ENCODE measurements at places on chromosomes 7 and 10. TPM values are rescaled to one million over a fixed set of nuclear protein-coding genes. Genes with fewer than 3 reads are reported as not detected.

GRCh38 chr10:133324198-133324792, 12.4 kb downstream of the CALY start:
- DNase-seq = peak; percentile 61

DNA sequence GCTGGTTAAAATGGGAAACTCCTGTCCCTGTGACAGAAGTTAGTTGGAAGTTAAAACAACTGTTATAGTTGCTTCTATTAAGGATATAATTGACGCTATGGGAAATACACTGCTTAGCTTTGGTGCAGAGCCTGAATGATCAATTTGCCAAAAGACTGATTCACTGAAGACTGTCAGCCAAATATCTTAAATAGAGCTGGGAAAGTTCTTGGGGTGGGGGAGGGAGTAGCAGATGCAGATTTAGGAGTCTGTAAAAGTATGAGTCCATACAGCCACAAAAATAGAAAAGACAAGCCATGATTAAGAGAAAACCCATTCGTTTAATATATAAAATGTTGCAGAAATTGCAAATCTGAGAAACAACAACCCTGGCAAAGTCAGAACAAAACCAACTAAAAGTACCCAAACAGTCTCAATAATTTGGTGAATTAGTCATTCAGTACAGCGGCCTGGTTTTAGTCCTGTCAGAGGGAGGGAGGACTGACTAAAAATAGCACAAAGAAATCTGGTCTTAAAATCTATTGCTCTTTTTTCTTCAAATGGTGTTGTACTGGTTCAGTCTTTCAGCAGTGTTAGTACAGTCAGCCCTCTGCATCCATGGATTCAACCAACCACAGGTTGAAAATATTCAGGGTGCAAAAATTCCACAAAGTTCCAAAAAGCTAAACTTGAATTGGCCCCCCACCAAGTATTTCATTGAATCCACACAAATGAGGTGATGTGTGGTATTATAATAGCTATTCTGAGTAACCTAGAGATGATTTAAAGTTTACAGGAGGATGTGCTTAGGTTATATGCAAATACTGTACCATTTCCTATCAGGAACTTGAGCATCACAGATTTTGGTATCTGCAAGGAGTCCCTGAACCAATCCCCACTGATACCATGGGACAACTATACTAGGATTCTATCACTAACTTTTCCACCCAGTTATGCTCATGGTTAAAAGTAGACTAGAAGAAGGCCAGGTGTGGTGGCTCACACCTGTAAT, 30.0 kb downstream of the STK17A start:
- DNase-seq = no peak

DNA sequence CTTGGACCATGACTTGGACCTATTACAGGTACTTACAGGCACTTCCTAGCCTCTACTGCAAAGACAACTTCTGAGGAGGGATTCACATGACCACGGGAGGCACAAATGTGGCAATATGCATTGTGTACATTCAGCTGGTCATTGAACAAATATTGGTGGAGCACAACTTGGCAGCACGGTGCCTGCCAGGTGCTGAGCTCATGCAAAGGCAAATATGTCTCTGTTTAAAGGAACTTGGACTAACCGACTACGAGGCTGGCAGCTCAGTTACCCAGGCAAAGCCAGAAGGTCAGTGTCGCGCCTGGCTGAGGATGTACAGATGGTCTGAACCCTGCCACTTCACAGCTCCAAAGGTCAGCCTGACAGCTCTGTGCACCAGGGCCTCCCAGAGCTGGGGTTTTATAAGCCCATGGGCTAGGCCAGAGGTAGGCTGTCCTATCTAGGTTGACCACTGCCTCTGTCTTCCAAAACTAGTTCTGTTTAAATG, 6.1 kb downstream of the DENND11 start:
- DNase-seq = no peak

DNA sequence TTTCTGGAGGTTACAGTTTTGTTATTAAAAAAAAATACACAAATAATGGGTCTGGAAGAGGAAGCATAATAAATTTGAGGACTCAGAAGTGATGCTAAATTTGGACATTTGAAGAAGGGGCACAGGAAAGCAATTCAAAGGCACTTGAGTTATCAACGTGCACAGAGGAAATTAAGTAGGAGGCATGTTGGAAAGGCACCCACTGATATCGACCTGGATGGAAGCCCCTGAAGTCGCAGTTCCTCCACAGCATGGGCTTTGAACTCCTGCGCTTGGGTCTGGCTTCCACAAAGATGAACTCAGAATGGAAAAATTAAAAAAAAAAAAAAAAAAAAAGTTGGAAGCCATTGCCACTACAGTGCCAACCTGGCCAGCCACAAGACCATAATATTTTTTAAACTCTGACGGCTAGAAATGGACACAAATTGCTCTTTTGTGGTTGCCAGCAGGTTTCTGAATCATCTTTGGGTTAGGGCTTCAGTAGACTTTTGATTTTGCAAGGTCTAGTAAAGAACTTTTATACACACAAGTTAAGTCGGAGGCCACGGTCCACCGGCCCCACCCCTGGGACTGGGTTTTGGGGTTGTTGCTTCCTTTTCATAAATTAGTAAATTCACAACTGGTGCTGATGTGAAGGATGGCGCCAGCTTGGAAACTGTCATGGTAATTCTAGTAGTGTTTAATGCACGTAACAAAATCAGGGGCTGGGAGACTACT, 21.6 kb downstream of the JCAD start:
- no peak for DNase-seq

DNA sequence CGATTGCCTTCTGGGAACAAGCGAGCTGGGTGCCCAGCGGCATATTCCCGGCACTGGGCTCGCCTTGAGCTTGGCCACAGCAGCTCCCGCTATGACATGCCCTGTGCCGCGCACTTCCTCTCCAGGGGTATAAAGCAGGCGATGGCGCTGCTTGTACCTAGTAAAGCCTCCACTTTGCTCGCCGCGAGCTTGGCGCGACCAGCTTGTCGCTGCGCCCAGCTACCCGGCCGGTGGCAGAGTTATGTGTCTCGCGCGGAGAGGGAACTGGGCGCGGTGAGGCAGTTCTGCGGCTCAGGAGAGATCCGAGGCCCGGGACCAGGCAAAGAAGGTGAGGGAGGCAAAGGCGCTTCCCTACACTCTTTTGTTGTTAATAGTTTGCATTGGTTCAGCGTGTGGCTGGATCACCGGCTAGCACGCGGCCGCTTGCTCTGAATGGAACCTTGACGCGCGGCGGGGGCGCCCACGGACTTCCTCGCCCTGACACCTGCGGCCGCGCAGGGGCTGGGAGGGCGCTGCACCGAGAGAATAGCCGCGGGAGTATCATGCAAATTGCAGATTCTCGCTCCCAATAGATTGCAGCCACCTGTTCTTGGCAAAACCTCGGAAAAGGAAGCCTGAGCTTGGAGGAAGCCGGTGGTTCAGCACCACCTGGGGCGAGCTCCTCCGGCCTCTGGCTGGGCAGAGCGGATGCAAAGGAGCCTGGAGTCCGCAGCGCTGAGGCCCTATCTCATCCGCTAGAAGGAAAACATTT, 3.0 kb upstream of the BUB3 start:
- no peak for DNase-seq

- DNase-seq = no peak
Measured at GRCh38 chr10:110514848-110515247, 17.1 kb downstream of the DUSP5 start.

- no peak for DNase-seq
Measured at GRCh38 chr10:112985690-112986543, 35.9 kb downstream of the TCF7L2 start.

DNA sequence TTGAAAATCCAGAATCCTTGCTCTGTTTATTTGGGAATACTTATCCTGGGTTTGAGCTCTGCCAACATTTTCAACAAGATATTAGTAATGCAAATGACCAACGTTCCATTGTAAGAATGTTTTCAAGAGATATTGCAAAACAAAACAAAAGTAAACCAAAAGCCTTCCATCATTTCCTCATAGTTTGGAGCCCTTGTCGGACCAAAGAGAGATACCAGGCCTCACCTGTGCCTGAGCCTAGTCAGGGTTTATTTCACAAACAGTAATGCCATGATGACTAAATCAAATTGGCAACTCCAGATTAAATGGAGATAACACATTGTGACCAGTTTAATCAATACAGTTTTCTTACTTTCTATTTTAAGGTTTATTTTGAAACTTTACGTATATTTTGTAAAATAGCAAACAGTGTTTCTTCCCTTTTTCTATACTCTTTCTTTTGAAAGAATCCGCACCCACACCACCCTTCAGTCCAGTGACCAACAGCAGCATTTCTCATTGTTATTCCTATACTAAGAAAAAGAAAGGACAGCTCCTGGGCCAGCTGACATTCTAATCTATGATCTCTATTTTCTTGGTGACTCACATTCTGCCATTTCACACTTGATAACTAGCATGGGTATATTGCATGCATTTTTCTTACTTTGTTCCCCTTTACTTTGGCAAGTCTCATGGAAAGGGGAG, 168.5 kb upstream of the MEOX2 start:
- DNase-seq = no peak

DNA sequence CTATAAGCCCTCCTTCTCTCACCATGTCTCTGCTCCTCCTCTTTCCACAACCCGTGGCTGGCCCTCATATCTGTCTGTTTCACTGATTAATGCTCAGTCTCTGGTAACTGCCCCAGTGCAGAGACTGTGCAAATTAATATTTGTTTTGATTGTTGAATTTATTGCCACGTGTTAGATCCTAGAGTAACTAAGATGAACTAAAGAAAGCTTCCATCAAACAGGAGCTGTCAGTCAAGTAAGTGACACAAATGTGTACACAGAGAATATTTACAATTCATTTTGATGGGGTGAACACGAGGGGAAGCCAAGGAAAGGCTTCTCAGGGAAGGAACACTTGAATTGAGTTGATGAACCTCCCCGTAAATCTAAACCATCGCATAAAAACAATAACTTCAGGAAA, 182.5 kb downstream of the BAMBI start:
- DNase-seq = no peak

Gene PNLIP
- not detected for total RNA-seq

Gene FAM13C
- total RNA-seq = 8.6 TPM

Gene SYT15B
- 0.74 TPM for total RNA-seq

Gene BTAF1
- total RNA-seq = 12.1 TPM

Gene RPA3
- total RNA-seq = 20.0 TPM

Gene PIK3CG
- 1.4 TPM for total RNA-seq

Gene ADIRF
- 30.4 TPM for total RNA-seq

Gene LLCFC1
- not detected for total RNA-seq

Gene SYPL1
- total RNA-seq = 74.4 TPM

Gene CPN1
- not detected for total RNA-seq
